LHCN-M2 (cell line): ENCODE measurements at places on chromosomes 7 and 10. TPM values are rescaled to one million over a fixed set of nuclear protein-coding genes. Genes with fewer than 3 reads are reported as not detected.

GRCh38 chr10:29140991-29141390 lies 147.9 kb upstream of the LYZL1 start:
- peak; percentile 94 for DNase-seq

DNA sequence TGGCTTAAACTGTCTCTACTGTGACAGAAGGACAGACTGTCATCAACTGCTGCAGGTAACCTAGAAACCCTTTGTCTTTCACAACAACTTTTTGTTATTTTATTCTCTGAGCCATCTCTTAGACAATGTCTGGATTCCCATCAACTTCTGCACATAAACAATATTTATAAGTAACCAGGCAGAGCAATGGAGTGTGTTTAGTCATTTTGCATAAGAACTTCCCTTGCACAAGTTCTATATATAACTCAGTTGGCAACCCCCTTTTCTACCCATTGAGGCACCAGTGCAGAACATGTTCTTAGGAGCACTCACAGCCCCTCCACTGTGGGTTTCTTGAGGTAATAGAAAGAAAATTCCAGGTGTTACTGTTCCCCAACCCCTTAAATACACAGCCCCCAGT lies 65.0 kb upstream of the IL6 start:
- DNase-seq: no peak

DNA sequence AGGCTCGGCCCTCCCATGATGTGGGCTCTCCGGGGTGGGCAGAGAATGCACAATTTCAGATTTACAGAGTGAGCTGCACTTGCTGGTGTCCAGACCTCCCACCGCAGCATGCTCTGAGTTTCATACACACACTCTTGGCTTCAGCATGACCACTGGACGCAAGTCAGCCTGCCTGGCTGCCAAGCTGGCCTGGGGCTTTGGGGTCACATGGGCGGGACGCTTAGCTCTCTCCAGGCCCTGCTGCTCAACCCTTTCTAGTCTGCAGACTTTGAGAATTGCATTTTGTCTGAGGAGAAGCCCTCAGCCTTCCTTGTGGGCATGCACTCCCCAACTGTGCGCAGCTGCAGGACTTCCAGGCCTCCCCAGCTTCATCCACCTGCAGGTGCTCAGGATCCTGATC lies 5.7 kb downstream of the CYP2E1 start:
- DNase-seq: no peak

DNA sequence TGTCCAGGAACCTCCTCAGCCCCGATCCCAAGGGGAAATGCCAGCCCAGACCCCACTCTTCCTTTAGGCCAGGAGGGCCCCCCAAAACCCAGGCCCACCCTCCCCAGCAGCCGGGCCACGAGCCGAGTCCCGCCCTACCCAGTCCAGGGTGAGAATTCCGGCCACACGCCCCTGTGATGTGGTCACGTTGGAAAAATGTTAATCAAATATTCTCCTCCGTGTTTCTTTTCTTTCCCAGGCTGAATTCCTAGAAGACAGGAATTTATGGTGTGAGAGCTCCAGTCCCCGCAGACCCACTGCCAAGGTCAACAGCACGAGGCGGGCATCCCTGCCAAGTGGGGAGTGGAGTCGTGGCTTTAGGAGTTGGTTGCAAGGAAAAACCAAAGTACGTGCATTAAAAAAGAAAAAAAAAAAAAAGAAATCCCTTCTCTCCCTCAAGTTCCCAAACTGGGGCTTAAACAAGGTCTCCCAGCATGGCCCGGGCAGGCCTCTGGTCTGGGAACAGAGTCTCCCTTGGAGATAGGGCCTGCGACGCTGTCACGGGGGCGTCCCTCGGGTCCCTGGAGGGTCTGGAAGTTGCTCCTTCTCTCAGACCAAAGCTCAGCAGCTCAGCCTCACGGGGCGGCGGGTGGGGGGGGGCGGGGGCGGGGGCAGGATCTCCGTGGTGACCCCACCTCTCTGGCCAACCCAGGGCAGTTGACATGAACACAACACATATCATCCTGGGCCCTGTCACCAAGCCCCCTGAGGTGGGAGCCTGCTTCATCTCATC lies 28.1 kb upstream of the ELN start:
- peak; percentile 70 for DNase-seq

Gene TAS2R3
- 0.19 and 0.34 TPM in 2 replicates for total RNA-seq

DNA sequence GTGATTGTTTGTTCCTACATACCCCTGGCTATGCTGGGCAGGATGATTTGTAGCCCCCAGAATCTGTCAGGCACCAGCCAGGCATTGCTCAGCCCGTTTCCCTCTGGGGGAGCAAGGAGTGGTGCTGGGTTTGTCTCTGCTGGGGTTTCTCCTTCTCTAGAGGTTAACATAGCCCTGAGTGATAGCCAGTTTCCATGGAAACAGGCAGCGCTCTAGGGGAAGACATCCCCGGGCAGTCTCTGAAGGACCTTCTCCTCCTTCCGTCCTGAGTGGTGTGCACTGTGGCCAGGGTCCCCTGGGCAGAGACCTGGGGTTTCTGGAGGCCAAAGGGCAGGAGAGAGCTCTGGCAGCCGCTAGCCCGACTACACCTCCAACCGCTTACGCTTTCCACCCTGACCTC lies 50.6 kb upstream of the LRRC4 start:
- DNase-seq: no peak

Gene FAM25G
- total RNA-seq: not detected in 2 replicates

- peak; percentile 67 for DNase-seq
Measured at GRCh38 chr7:111741811-111742240, 179.5 kb upstream of the IMMP2L start.

- DNase-seq: no peak
Measured at GRCh38 chr7:158849768-158850544, 6.4 kb upstream of the DYNC2I1 start.

DNA sequence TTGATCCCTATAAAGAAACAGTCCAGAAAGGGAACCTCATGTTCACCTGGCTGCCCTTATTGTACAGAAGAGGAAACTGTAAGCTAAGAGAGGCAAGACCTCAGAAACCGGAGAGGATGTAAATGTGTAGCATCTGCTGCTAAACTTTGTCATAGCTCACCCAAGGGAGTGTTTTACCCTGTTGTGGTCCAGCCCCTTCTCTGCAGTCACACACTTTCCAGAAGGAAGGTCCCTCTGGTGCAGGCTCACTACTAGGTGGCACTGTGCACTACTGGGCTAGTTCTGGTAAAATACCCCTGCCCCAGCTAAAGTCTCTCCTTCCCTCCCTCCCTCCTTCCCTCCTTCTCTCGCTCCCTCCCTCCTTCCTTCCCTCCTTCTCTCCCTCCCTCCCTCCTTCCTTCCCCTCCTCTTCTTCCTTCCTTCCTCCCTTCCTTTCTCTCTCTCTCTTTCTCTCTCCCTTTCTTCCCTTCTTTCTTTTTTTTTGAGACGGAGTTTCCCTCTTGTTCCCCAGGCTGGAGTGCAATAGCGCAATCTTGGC lies 42.5 kb upstream of the LCOR start:
- DNase-seq: peak; percentile 29

DNA sequence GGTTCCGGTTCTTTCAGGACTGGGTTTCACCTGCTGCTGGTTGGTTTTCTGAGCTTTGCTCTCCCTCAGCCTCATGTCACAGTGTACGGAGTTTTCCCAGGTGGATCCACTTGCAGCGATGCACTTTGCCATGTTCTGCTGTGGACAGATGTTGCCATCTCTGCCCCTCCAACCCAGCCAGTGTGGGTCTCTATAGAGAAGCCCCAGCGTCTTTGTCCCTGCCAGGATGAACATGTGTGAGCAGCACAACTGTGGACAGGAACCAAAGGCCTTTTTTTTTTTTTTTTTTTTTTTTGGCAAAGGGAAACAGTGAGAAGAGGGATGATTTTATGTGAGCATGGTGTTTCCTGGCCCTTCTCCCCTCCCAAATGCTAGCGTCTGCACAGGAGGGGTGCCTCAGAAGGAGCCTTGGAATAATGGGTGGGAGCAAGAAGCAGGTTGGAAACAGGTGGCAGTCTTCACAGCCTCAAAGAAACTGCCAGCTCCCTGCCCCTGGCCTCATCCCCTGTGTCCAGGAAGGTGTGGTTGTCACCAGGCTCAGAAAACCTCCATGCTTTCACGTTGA lies 106.5 kb downstream of the RPS24 start:
- no peak for DNase-seq

- no peak for DNase-seq
Measured at GRCh38 chr10:56912043-56912442, 551.0 kb upstream of the ZWINT start.

Gene RGS10
- total RNA-seq: 19.9 and 26.0 TPM in 2 replicates

Gene PRTFDC1
- 1.6 and 2.2 TPM in 2 replicates for total RNA-seq

- no peak for DNase-seq
Measured at GRCh38 chr7:151821226-151821625, 55.7 kb downstream of the PRKAG2 start.

Gene SUGCT
- total RNA-seq: 23.3 and 29.0 TPM in 2 replicates

Gene MINDY4
- 3.7 and 5.1 TPM in 2 replicates for total RNA-seq

- no peak for DNase-seq
Measured at GRCh38 chr10:24156686-24157085, 52.3 kb upstream of the KIAA1217 start.
